Brain microvascular endothelial cell (primary cell): ENCODE measurements at places on chromosomes 4 and X.

DNA sequence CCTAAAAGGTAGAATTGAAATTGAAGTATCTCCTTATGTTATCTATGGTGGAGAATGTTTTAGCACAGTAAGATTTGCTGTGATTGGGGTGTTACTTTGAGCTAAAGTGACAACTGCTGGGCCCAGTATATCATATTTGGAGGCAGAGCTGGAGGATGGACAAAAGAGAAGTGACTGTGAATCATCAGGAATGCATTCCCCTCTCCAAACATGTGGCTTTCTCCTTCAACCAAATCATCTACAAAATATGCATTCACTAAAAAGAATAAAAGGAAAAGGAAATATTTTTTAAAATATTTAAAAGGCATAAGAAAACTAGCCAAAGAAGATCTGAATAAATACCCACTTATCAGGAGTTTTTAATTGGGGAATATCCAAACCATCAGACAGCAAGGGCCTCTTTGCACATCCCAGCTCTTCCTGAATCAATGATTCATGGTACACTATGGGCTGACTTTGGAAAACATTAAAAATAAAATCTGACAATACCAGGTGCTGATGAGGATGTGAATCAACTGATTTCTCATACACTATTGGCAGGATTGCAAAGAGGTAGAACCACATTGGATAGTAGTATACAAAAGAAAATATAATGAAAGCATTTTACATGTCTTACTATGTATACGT, 671.7 kb upstream of the NR3C2 start:
- DNase-seq, result peak; percentile 70

- no peak for DNase-seq
These were observed 10.6 kb upstream of the ZNF718 start for GRCh38 chr4:113732-114131.

DNA sequence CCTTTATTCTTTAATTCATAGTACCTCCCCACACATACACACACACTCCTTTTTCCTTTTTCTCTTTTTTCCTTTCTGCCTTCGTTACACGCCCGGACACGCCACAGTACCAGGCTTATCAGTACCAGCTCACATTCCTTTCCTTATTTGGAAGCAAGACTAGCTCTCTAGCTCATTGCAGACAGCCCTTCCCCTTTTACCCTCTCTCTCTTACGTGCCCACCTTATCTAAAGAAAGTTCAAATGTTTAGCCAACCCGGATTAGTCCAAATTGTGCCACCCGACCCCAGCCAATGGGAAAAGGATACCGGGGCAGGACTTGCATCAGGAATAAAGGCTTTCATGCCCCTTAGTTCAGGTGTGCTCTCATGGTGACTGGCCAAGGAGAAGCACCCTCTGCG, 194.7 kb upstream of the VCX3A start:
- no peak for DNase-seq

GRCh38 chr4:186584912-186585311, 29.5 kb upstream of the MTNR1A start:
- no peak for DNase-seq

DNA sequence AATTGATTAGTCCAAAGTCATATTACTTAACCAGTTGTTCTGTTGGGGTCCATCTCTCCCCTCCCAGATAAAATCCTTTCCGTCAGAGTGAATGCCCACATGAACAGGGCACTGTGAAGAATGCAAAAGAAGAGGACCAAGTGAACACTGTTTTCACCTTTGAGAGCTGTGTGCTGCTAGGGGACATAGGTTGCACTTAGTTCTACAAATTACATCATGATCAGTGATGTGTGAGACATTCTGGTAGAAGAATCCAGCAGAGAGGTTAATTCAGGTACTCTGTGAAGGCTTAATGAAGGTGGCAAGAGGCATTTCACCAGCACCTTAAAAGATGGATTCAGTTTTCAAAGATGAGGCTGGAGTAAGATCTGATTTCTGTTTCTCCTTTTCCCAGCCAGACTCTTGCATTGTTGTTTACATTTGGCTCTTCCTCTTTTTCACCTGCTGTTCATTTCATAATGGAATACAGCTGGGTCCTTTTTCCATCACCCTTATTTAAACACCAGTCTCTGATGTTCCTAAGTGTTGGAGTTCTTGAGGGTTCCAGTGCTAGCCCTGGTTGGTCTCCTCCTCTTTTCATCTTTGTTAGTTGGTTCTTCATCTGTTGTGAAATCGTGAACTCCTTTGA, 10.9 kb downstream of the GAB1 start:
- no peak for DNase-seq

DNA sequence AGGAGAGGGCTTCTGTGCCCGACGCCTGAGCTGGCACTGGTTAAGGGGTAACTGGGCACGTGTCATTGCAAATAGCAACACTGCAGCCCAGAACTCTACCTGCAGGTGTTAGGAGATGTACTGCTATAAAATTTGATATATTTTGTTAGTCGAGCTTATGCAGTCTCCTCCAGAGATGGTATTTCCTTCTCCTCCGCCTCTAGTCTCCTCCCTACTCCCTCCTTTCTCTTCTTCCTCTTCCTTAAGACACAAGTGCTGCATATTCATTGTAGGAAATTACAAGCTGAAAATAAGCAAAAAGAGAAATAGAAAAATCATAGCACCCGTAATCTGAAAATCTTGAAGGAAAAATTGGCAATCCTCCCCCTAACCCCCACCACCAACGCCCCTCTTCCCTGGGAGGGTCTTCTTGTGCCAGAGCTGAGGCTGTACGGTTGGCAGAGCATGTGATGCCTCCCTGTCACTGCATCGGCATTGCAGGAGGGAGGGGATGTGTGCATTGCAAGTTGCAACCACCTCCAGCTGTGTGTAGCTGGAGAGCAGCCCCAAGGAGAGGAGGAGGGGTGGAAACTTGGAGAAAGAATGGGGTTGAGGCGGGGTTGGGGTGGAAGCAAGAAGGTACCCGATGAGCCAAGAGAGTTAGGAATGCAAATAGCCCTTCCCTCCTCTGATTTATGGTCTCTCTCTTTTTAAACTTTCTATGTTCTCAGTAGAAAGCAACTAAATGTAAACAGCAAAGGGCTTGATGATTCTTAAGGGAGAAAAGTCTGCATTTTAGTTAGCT, 48.3 kb upstream of the MND1 start:
- DNase-seq, result no peak

GRCh38 chrX:45344594-45344993, 143.9 kb upstream of the DIPK2B start:
- DNase-seq, result no peak

- DNase-seq, result no peak
These were observed 82.9 kb upstream of the NLGN4X start for GRCh38 chrX:6311540-6311939.

GRCh38 chrX:134543288-134543687, 83.3 kb downstream of the HPRT1 start:
- no peak for DNase-seq

DNA sequence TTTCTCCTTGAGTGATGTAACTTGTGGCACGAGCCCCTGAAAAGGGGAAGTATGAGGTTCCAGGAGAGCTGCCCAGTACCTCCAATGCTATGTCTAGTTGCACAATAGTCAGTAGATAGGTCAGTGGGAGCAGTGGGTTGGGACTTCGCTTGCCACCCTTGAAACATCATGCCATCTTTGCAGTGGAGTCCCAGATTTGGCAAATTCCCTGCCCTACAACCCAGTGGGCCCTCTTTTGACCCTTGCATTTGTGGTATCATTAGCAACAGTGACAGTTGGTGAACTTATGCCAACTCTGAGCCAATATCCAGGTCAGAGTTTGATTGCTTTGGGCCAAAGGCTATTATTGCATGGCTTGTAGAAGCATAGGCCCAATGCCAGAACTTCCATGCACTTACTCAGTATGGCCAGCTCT, 12.3 kb downstream of the FHL1 start:
- DNase-seq, result no peak
